ENCODE measurements at places on chromosomes 5 and 9.

DNA sequence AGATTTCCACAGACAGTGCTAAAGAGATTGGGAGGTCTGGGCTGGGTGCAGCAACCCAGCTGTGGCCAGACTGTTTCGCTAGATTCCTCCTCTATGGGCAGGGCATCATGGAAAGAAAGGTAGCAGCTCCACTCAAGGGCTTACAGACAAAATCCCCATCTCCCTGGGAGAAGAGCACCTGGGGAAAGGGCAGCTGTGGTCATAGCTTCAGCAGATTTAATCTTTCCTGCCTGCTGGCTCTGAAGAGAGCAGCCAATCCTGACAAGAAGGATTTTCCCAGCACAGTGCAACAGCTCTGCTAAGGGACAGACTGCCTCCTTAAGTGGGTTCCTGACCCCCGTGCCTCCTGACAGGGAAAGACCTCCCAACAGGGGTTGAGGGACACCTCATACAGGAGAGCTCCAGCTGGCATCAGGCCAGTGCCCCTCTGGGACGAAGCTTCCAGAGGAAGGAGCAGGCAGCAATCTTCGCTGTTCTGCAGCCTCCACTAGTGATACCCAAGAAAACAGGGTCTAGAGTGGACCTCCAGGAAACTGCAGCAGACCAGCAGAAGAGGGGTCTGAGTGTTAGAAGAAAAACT is 1379.3 kb upstream of the ACO1 start:
- no peak for DNase-seq

DNA sequence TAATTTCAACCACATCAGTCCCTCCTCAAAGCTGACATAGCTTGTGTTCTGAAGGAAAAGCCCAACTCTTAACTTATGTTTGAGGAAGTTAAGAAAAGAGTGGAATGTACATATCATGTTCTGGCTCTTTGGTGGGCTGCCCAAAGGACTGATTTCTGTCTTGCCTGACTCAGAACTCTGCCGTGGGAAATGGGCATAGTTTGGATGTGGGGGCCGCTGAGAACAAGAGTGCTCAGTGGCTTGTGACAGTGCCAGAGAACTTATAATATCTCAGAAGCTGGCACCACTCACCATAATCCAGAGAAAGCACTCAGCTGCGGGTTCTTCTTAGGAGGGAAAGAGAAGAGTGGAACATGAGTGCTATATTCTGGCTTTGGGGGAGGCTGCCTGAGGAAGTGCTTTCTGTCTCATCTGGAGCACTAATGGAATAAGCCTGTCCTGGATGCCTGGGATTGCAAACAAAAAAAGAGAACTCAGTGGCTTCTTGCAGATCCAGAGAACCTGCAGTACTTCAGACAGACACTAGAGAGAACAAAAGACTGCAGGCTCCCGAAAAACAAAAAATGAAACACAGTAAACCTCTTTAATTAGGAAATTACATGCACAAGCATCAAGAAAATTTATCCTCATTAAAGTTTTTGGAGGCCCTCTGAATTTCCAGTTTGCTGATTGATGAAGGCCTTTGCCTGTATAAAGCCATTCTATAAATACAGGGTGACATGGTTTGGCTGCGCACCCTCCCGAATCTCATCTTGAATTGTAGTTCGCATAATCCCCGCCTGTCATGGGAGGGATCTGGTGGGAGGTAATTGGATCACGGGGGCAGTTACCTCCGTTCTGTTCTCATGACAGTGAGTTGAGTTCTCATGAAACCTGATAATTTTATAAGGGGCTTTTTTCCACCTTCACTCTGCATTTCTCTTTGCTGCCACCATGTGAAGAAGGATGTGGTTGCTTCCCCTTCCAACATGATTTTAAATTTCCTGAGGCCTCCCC is 207.0 kb downstream of the DMAC1 start:
- no peak for DNase-seq

DNA sequence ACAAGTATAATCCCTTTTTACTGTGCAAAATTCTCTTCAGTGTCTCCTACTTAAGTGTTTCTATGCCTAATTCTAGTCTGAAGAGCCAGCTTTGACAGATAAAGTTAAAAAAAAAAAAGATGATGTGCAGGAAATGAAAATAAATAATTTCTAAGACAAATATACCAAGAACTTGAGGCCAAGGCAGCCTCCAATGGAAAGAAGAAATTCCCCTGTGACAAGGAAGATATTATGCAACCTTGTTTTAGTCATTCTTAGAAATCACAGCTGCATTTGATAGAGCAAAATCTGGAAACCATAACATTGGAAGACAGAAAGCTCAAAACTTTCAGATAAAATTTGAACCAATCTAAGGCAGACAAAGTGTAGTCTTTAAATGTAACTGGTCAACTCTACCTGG is 375.9 kb upstream of the TLE4 start:
- DNase-seq: no peak

DNA sequence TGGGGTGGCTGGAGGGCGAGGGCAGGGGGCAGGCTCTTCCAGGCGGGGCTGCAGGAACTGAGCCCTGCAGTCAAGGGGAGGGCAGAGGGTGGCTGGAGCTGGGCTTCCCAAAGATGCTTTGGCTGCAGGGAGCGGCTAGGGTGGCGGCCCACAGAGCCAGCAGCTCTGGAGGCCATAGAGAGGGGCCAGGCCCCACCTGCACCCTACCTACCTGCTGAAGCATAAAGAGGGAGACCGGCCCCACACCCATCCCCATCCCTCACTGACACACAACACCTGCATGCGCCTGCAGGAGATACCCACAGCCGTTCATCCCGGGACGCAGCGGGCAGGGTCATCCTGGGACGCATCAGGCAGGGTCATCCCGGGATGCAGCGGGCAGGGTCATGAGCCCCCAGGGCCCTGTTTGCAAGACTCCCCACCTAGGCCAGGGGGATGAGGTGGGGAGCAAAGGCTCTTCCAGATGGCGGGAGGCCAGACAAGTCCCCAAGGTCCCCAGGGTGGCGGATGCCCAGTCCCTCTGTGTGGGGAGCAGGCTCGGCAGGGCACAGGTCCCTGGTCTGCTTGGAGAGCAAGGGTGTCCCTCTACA is 39.8 kb upstream of the NOTCH1 start:
- no peak for DNase-seq
